HEK293T (cell line): ENCODE measurements at places on chromosomes 16 and 17.

GRCh38 chr17:81926451-81927151, 934 bp downstream of the MAFG start:
- DNase-seq, result peak; percentile 66

- DNase-seq, result no peak
Observed at GRCh38 chr17:82740906-82741759, 5.7 kb downstream of the FN3K start.

DNA sequence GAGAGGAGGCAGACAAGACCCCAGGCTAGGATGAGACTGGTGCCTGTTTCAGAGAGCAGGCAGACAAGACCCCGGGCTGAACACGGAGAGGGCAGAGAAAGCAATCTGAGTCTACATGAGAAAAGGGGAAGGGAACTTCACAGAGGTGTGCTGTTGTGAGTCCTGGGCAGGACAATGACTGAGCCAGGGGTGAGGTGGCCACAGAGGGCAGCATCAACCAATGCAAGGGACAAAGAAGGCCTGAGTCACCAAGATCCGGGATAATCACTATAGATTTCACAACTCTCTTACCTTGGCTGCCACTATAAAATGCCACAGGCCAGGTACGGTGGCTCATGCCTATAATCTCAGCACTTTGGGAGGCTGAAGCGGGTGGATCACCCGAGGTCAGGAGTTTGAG, 89.0 kb downstream of the SLC39A11 start:
- no peak for DNase-seq

DNA sequence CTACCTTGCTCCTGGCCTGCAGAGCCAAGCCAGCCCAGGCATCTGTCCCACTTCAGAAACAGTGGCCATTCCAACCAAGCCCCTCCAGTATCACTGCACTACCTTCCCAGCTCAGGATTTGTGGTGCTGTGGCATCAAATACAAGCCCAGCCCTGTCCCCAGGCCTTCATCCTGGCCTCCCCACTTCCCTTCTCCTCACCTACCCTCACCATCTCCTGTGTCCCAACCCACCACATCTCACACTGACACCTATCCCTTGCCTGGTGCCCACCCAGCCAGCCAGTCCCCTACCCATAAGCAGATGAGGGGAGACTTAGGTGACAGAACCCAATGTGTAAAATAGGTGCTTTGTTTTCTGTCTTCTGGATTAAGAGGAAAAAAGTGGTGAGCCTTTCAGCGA, 66.0 kb upstream of the CDH5 start:
- DNase-seq, result no peak

DNA sequence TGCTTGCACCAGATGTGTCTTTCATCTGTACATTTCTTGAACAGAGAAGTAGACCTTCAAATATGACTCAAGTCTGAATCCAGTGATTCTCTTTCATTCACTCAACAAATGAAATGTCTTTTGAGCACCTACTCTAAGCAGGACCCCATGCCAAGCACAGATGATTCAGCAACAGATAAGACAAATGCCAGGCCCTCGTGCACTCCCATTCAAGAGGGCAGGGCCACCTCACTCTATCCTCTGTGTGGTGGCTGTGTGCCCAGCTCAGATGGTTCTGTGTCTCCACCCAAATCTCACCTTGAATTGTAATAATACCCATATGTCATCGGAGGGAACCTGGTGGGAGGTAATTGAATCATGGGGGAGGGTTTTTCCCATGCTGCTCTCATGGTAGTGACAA, 74.1 kb upstream of the NKD1 start:
- no peak for DNase-seq

DNA sequence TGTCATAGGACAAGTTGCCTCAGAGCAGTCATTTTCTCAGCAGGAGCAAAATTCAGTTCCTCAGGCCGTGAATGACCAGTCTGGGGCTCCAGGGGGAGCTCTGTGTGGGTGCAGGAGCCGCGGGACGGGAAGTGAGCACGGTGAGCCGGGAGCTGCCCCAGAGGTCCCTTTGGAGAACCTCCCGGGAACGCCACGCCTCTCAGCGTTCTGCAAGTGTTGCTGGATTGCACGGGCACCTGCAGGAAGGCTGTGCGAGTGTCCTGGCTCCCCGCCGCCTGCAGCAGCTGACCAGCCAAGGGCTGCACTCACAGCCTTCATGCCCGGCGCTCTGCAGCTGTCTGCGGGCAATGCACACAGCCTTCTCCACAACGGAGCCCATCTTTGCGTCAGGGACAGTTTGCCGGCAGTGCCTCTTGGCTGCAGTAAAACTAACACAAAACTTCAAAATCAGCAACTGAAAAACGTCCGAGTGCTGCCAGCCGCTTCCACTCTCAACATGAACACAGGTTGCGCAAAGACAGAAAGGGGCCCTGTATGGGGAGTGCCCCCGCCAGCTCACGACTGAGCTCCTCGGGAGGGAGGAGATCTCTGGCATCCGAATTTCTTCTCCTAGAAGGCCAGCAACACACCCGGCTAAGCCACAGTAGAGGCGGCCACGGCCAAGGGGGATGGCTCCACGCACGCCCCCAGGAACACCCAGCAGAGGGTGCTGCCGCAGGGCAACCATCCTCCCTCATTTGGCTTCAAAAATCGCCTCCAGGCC, 16.0 kb downstream of the NDUFAF8 start:
- DNase-seq, result peak; percentile 66

GRCh38 chr16:9308356-9308801, 216.9 kb downstream of the HAPSTR1 start:
- DNase-seq, result no peak

- no peak for DNase-seq
Observed at GRCh38 chr16:13956635-13957196, 36.8 kb downstream of the ERCC4 start.

DNA sequence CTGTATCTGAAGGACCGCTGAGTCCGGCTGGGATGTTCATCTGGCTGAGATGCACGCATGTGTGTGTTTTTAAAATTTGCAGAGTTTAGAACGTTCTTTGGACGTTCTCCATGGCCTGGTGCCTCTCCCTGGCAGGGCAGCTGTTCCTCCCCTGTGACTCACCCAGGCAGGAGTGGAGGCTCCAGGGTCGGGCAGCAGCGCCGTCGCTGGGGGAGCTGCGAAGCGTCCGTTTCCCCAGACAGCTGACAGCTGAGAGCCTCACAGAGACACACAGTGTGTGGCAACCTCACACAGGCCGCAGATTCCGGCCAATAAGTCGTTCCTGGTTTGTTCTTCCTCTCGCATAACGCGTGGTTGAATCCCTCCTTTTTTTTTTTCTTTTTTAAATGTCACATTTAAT, 80.6 kb downstream of the OR1D5 start:
- DNase-seq, result no peak

DNA sequence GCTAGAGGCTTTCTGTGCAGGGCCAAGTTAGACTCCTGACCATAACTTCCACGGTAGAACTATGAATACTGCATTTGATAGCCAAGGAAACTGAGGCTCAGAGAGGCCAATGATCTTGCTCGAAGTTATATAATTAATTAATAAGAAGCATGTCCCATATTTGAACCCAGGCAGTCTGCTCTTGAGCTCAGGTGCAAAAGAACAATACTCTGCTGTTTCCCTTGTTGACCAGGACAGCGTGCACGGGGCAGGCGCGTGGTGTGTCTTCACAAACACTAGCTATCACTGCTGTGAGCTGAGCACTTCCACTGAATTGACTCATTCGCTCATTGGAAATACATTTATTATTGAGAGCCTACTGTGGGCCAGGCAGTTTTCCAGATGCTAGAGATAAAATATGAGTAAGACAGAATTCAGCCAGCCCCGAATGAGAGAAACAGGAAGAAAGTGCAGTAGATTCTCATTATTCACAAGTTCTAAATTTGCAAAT, 1.6 kb downstream of the CHD9 start:
- DNase-seq, result no peak

- DNase-seq, result no peak
Observed at GRCh38 chr16:85333337-85333736, 221.1 kb upstream of the CIBAR2 start.

DNA sequence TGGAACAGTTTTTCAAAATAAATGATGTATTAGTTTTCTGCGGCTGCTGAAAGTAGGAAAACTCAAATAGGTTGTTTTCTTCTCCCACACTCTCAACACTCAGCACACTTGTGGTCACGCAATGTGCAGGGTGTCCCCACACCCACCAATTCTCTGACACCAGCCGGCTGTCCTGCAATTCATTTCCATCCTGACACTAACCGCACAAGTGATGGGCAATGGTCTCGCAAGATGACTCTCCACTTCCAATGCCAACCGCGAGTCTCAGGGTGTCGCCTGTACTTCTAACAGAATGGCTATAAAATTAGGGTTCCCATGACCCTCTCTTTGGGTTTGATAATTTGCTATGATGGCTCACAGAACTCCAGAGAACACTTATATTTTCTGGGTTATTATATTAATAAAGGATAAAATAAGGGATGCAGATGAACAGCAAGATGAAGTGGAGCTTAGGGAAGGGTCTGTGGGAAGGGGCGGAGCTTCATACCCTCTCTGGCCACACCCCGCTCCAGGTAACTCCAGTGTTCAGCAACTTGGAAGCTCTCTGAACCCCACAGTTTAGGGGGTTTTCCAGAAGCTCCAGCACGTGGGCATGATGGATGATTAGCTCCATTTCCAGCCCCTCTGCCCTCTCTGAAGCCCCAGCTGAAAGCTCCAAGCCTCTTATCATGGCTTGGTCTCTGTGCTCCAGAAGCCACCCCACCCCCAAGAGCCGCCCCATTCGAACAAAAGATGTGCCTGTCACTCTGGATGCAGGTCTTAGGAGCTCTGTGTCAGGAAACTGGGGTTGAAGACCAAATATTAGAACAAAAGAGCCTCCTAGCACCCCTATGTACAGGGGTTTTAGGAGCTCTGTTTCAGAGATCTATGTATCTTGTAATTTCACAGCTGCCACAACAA, 19.8 kb downstream of the TAF1C start:
- DNase-seq, result no peak

GRCh38 chr17:46059486-46059885, 60.4 kb downstream of the STH start:
- no peak for DNase-seq

DNA sequence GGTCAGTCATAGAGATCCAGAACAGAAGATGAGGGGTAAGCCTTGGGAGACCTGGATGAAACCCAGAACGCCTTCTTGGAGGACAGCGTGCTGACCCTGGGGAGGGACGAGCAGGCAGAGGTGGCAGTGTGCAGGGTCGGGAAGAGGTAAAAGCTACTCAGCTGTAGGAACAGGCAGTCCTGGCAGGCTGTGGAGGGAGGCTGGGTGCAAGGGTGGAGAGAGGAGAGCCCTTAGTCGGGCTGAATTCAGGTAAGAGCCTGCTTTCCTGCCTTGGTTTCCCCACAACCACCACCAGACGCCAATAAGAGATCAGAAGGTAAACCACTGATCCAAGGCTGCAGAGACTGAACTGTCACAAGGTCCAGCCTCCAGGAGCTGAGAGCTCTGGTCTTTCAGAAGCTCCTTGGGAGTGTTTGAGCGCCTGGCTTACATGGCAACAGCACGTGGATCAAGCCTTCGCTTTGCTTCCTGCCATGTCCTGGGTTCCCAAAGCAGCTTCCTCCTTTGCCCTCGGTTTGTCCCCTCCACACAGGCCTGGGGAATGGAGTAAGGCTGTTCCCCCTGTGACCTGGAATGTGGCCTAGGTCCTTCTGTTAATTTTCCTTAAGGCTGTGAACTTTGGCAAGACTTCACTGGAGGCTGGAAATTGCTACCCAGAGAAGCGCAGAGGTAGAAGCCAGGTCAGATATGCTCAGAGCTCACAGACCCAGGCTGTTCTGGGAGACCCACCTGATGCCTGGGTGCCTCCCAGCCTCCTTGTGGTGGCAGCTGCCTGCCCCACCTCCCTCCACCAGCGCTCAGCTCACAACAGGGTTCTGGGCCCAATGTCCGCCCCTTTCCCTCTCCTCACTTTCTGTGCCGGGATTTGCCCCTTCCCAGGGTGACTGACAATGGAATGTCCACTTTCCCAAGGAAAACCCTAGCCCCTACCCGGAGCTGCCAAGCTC, 3.9 kb upstream of the PDK2 start:
- DNase-seq, result no peak

- DNase-seq, result no peak
Observed at GRCh38 chr17:63274146-63274545, 172.0 kb downstream of the CYB561 start.

GRCh38 chr16:15856901-15857698, at the start of gene MYH11:
MYH11 (minus strand) TSS chr16:15857028; CDS start chr16:15838252, 18,776 bp downstream.
- DNase-seq, result no peak

DNA sequence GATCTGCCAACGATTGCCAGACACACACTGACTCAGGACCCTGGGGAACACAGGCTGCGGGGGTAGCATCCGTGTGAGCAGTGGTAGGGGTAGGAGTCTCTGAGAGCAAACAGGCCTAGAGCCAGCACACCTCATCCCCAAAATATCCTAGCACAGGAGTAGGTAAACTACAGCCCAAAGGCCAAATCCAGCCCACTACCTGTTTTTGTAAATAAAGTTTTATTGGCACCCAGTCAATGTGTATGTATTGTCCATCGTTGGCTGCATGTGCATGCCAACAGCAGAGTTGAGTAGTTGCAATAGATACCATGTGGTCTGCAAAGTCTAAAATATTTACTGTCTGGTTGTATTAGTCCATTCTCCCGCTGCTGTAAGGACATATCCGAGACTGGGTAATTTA, 55.5 kb upstream of the GPRC5B start:
- DNase-seq, result no peak

GRCh38 chr16:73616770-73617169, 568.8 kb upstream of the ZFHX3 start:
- DNase-seq, result no peak

- DNase-seq, result no peak
Observed at GRCh38 chr16:57266531-57267260, 17.8 kb downstream of the PLLP start.

- DNase-seq, result no peak
Observed at GRCh38 chr16:67157106-67157748, 2.5 kb downstream of the TRADD start.

DNA sequence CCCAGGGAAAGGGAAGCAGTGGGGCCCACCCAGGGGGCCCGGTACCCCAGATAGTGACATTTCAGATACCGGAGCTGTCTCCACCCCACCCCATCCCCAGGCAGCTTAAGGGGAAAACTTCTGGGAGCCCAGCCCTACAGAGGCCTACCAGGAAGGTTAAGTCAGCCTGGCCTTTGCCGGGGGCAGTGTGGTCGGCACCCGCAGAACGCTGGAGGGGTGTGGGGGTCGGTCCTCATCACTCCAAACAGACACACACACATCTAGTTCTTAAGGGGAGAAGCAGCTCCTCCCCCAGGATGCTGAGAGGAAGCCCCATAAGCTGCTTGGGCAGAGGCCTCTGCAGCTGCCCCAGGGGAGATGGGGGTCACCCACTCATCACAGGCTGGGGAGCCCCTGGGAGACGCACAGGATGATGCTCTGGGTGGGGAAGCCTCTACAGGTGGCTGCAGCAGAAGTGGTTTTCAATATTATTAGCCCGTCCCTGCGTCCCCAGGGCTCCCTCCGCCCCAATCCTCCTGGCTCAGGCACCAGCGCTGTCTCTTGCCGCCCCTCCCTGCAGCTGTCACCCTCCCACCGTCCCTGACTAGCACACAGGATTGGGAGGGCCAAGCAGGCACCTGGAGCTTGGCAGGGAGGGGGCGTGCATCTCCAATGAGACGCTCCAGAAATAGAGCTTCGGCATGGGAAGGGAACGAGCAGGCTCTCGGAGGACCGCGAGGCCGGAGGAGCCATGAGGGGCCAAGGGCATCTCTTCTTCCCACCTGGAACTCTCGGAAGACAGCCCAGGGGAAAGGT, 1.4 kb upstream of the ABR start:
- DNase-seq, result no peak

GRCh38 chr17:45672301-45672700, 111.8 kb upstream of the CRHR1 start:
- no peak for DNase-seq
